Central memory CD8-positive, alpha-beta T cell (primary cell): ENCODE measurements at places on chromosomes 13 and 19.

- no peak for DNase-seq
These were observed 36.6 kb upstream of the POMP start for GRCh38 chr13:28622286-28622685.

DNA sequence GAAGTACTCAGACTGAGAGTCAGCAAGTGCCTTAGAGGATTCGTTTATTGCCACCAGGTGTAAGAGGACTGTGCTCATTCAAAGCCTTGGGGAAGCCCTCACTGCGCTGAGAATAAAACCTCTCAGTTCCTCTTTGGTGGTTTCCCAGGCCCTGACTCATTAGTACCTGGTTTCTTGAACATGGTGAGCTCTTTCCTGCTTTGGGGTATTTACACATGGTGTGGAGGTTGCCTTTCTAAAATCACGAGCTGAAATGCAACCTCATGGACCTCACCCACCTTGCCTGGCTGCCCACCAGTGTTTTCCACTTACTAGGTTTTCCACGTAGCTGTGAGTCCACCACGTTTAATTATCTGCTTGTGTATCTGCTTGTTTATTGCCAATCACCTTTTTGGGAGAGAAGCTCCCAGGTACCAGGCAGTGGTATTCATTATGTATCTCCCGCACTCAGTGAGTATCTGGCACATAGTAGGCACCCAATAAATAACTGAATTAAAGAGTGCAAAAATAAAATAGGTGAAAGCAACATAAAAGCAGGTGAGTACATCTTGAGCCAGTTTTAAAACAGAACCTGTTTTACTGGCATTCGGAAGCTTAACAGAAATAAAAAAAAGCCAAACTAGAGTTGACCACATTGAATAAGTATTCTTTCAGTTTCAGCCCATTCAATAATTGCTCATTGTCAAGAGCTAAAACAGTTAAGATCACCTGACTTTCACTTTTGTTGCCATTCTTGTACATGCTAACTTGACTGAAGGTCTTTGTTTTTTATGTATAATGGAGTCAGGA lies 533.0 kb downstream of the MYO16 start:
- DNase-seq, result no peak

GRCh38 chr13:76813891-76814290 lies 72.3 kb downstream of the KCTD12 start:
- no peak for DNase-seq

DNA sequence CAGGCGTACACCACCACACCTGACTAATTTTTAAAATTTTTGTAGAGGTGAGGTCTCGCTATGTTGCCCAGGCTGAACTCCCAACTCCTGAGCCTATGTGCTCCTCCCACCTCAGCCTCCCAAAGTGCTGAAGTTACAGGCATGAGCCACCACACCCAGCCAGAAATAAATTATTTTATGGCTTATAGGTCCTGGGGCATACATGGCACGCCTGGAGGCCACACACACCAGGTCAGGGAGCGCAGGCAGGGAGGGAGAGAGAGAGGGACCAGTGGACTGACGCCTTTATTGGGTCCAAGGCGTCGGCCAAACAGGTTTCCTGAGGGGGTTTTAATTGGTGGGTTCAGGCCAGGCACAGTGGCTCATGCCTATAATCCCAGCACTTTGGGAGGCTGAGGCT lies 6.8 kb downstream of the SPIB start:
- no peak for DNase-seq

- DNase-seq, result no peak
These were observed 636 bp upstream of the FOXO1 start for GRCh38 chr13:40666933-40667621.

GRCh38 chr19:48455171-48455907 lies at the start of gene KCNJ14:
Gene KCNJ14, plus strand, starts transcription at chr19:48455574. Its CDS starts 6,151 bp downstream, at chr19:48461725.
- no peak for DNase-seq

DNA sequence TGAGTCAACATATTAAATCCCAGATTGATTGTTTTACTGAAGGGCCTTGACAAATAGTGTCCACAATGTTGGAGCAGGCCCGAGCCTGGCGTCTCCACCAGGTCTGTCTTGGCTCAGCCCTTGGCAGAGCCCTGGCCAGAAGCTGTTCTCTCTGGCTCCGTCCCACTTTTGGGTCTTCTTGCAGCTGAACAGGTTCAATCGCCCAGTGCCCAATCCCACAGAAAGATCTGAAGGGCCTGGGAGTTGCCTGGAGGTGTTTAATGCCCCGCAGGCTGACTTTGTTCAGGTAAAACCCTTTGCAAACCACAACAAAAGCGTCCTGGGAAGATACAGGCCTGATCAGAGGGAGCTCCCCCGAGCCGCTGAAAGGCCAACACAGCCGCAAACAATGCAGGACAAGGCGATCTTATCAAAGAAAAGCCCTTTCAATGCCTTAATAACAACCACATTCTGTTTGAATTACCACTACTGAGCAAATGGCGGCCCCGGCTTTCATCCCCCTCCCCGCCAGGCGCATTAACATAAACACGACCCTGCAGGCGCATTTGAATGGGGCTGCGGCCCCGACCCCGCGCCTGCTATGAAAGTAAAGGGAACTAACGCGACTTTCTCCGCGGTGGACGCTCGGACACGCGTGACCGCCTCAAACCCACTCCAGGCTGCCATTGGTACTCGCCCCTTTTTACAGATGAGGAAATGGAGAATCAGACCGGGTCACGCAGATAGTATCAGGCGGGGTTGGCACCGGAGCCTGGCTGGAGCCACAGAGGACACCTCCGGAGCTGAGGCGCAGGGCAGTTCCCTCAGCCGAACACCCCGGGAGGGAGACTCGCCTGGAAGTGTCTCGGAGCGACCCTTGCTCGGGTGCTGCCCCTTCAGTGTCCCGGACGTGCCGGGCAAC lies 3.1 kb downstream of the CDX2 start:
- no peak for DNase-seq

DNA sequence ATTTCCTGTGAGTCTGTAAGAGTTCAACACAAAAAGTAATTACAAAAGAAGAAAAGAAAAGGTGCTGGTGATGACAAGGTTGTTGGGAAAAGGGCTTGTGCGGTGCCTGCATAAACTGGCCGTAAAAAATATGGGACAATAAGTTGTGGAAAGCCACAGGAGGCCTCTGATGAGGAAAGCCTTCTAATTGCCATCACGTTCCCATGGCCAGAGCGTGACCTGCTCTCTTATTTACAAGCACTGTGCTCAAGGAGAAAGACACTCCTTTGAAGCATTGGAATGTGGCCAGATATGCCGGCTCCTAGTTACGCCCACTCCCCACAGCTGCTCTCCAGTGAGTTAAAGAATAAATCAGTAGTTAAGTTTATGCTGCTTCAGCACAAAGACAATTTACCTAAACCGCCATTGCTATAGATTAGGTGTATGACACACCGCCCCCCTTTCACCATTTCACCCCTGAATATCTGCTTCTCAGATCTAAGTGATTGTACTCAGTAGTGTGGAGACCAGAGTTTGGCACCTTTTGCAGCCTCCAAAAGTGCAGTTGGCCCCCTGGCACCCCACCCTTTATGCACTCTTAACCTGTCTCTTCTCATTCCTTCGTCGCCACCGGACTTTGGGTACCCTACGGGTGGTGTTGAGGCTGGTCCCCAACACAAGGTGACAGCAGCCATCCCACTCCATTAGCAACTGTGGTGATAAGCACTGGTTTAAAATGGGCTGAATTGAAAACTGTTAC lies 8.1 kb upstream of the PGLYRP1 start:
- no peak for DNase-seq

DNA sequence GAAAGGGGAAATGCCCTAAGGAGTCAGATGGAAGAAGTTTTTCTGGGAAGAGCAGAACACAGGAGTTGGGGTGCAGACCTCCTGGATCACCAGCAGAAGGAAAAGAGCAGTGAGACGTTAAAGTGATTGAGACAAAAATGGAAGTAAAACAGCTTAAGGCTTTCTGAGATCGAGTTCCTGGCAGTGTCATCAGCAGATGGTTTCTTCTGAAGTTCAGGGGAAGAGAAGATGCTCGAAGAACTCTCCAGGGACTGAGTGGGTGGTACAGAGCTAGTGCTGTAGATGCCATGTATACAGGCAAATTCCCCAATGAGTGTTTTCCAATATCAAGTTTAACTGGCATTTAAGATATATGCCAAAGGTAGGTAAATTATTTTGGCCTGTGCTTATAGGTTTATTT lies 272.2 kb upstream of the KLF12 start:
- DNase-seq, result no peak

GRCh38 chr13:91546900-91547299 lies 148.5 kb downstream of the GPC5 start:
- no peak for DNase-seq

- DNase-seq, result peak; percentile 74
These were observed 12.4 kb downstream of the TMEM143 start for GRCh38 chr19:48351341-48351752.

GRCh38 chr13:104837756-104838155 lies 1697.7 kb downstream of the EFNB2 start:
- no peak for DNase-seq

DNA sequence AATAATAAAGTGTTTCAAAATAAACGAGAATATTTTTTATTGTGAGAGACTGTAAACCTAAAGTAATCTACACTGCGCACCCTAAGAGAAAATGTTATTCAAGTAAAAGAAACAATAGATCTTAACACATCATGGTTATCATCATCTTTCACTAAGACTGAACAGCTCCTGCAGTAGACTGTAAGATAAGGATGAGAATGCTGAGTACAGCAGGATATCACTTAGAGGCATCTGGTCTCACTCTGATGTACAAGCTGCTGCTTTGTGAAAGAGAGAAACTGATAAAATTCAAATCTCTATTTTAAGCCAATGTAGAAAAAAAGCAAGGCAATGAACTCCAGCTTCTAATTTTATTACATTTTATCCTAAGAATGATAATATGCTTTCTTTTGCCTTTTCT lies 261.7 kb upstream of the HTR2A start:
- no peak for DNase-seq

DNA sequence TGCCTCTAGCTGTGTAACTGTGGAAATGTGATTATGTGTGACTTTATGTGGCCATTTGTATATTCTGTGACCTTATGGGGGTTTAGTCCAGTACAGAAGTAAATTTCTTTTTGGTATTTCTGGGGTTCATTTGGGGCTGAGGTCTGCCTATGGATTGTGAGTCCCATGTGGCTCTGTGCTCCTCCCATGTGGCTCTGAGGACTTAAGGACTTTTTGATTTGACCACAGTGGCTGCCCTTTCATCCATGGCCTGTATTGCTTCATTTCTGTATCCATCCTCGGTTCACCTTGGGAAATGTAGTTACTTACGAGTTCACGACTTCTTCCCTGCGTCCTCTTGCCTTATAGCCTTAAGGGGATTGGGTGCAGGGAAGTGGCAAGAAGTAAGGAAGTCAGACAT lies 1.0 kb downstream of the ZNF420 start:
- DNase-seq, result no peak

GRCh38 chr13:113413178-113413897 lies 40.0 kb downstream of the ADPRHL1 start:
- DNase-seq, result no peak

GRCh38 chr13:81493144-81493543 lies 1152.2 kb upstream of the SPRY2 start:
- DNase-seq, result no peak

DNA sequence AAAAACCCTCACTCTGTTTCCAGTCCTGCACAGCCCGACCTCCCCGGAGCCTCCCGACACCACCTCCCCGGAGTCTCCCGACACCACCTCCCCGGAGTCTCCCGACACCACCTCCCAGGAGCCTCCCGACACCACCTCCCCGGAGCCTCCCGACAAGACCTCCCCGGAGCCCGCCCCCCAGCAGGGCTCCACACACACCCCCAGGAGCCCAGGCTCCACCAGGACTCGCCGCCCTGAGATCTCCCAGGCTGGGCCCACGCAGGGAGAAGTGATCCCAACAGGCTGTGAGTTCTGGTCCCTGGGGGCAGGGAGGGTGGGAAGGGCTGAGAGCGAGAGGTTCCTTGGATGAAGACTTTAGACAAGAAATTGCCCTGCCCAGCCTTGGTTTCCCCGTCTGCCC lies 5.4 kb downstream of the MADCAM1 start:
- DNase-seq, result no peak

GRCh38 chr13:111663505-111663904 lies 343.1 kb downstream of the TEX29 start:
- DNase-seq, result no peak

GRCh38 chr19:18298601-18299000 lies 17.2 kb upstream of the JUND start:
- no peak for DNase-seq

GRCh38 chr13:19818223-19818842 lies 35.6 kb upstream of the PSPC1 start:
- no peak for DNase-seq

DNA sequence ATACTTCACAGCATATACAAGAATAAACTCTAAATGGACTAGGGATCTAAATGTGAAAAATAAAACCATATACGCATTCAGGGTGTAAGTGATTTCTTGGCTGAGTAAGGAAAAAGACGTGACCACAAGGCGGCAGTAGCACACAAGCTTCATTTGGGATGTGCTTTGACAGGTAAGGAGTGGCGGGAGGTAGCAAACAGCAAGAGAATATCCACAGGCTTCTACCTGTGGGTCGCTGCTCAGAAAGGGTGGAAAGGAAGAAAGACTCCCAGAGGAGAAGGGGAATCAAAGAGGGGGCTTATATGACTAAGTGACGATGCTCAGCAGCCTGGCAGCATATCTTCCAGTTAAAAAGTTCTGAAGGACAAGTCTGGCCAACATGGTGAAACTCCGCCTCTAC lies 2.5 kb upstream of the ZNF121 start:
- DNase-seq, result peak; percentile 53

DNA sequence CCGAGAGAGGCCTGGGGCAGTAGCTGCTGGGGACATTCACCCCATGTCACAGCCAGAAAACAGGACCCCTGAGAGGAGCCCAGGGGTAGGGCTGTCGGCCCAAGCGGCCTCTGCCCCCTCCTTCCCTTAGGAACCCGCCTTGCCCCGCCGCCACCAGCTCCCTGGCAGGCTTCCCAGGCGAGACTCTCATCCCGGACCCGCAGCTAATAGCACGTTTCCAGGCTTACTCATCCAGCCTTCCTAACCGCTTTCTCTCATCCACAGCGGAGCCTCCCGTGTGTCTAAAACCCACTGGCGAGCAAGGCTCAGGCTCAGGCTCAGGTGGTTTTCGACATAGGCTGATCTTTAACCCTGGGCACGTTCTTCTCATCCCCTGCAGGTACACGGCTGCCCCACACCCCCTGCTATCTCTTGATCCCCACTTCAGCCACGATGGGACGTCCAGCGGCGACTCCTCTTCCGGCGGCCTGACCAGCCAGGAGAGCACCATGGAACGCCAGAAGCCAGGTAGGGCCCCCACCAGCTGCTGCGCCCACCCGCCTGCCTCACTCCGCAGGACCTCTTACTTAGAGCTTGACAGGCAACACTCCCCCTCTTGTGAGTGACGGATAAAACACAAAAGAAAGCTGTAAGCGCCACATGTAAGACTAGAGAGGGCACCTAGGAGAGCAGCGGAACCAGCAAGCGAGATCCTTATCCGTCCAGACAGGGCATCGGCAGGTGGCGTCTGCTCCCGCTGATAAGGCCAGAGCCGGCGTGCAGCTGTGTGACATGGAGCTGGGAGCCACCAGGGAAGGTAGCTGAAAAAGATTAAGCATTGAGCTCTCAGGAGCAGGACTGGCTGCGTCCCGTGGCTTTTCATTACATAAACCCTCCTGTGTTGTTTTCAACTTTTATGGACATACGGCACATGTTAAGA lies 71.3 kb downstream of the DPF1 start:
- DNase-seq, result no peak

GRCh38 chr19:47056411-47056810 lies 8.0 kb upstream of the TMEM160 start:
- DNase-seq, result no peak

- no peak for DNase-seq
These were observed 4.2 kb downstream of the TRAPPC6A start for GRCh38 chr19:45173816-45174215.

GRCh38 chr13:68749796-68750195 lies 1357.8 kb upstream of the ATXN8OS start:
- no peak for DNase-seq
